Activated CD4-positive, alpha-beta T cell treated with anti-CD3 and anti-CD28 coated beads, Interleukin-2, amount 10 ng/mL, durations not matched to agents 24 days and 14 days (primary cell): ENCODE measurements at places on chromosomes 7 and 10. TPM values are rescaled to one million over a fixed set of nuclear protein-coding genes. Genes with fewer than 3 reads are reported as not detected.

DNA sequence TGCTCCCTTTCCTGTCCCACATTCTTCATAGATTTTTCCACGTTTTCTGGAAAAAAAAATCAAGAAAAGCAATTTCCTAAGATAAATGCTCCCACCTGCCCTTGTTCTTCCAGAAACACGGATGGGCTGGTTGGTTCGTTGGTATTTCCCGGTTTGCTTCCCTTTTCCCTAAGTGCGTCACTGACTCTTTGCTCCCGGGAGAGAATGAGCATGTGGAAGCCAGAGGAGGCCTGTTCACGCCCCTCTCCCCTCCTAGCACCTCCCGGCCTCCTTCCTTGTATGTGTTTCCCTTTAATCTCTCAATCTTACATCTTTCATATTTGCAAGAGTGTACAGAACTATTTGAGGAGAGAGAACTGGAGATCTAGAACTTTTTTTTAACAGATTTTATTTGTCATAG, 442.0 kb downstream of the GFRA1 start:
- DNase-seq, result no peak

DNA sequence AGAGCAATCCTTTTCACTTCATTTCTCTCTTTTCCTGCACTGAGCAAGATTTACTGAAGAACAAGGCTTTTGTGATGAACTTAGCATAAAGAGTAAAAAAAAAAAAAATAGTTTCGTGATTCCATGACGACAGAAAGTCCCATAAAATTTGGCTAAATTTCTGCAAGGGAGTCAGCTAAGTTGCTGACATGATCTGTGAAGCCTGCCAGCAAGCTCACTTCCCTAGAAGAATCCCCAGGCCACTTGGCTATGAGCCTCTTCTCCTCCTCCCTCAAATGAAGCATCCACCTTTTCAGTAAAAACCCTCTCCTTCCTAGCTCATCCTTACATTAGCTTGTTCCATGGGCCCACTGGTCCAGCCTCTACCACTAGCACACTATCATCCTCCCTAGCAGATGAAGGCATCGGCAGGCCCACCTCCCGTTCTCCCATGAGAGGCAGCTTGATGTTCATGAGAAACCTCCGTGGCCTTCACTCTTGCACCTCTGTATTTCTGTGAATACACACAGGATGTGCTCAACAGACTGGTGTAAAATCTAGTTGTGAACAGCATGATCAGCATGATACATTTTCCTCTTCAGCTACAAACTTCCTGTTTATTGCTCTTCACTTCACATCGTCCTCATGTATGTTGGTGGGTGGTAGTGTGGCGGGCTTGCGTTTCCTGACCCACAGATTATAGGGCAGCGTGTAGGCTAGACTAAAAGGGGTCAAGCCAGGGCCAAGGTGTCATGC, 30.9 kb downstream of the GIMAP8 start:
- peak; percentile 90 for DNase-seq

The CCDC136 gene
- 9.2 and 10.6 TPM in 2 replicates for total RNA-seq

- peak; percentile 79 for DNase-seq
Observed at GRCh38 chr10:110993024-110993693, 73.8 kb downstream of the SHOC2 start.

DNA sequence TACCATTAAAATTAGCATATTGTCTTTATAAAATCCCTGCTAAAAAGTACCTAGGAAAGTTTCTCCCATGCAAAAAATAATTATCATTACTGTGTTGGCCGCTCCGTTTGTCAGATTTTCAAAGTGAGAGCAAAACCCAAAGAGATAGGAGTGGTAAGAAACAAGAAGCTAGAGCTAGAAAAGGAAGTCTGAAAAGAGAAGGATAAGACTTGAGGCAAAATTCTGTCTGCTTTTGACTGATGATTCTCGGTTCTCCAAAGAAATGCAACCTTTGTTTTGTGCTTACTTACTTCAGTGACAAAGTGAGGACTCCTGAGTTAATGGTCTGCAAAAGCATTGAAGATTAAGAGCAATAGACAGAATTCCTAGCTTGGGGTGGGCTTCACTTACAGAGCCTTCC, 33.3 kb upstream of the CAPZA2 start:
- no peak for DNase-seq

DNA sequence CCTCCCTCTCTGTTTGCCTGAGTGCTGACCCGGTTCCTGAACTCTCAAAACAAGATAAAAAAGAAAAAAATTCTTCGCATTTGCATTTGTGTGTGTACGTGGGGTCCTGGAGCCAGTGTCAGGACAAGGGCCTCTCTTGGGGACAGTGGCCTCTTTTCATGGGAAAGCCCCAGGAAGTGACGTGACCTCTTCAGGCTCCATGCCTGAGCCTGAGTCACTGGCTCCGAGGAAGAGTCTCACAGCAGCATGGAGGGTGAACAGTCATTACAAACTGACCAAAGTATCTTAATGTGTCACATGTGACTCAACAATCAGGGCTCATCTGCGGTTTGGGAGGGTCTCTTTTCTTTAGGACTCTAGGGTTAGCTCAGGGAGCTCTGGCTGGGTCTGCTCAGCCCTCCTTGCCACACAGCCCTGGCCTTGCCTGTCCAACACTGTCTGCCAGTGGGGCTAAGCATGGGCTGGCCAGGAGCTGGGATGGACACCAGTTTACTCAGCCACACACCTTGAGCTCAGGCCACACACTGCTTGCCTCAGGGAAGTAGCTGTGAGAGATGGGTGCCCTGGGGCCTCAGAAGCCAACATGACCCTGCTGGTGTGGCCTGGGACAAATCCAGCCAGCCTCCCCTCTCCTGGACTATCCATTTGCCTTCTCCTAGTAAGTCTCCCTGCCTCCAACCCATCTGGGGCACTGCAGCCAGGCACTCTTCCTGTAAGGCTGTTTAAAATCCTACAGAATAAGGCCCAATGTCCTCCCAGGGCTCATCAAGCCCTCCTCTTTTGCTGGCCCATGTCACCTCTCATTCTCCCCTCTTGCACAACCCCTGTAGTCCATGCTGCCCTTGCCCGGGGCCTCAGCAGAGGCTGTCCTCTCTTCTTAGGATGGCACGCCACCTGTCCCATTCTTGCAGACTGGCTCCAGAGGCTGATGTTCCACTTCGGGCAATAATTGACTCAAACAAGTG, 10.5 kb downstream of the TMEM273 start:
- peak; percentile 88 for DNase-seq

- peak; percentile 3 for DNase-seq
Observed at GRCh38 chr7:33155811-33156210, 26.4 kb downstream of the BBS9 start.

DNA sequence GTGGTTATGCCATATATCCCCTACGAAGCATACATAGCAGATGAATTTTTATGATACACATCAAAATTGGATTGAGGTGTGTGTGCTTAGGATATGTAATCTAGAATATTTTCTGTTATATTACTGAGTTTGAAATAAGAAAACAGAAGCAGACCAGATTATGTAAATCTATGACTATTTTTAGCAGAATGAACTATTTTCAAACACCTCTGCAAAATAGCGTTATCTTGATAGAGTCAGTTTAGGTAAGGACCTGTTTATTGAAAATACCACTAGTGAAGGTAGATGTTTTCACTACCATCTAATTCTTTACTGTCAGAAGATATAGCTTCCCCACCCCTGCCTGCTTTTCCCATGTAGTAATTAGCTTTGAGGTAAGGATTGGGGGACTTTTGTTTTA, 9.1 kb downstream of the LANCL2 start:
- no peak for DNase-seq

The RNF32 gene
- total RNA-seq, result 2.3 and 2.4 TPM in 2 replicates

DNA sequence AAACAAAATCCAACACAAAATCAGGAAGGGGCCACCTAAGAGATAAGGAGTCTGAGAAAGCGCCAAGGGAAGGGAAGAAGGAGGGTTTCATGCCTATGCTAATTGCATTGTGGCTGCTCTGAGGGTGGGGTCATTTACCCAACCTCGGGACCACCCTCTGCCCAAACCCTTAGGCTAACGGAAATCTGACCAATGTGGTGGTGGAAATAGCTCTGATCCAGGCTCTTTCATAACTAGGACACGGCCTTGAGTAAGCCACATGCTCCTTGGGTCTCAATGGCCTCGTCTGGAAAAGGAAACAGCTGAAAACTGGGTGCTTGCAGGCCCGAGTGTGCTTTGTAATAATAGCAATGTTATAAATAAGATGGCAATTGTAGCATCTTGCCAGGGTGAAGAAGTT, 14.9 kb upstream of the SRGN start:
- DNase-seq, result no peak

The RAB19 gene
- 23.0 and 24.4 TPM in 2 replicates for total RNA-seq

The HSPA12A gene
- total RNA-seq, result 0.05 TPM in 1 of 2 replicates, not detected in the other

- peak; percentile 93 for DNase-seq
Observed at GRCh38 chr7:101856473-101857357, 39.3 kb downstream of the CUX1 start.

- no peak for DNase-seq
Observed at GRCh38 chr10:25758041-25758457, 176.0 kb upstream of the MYO3A start.

- DNase-seq, result no peak
Observed at GRCh38 chr10:117619223-117619622, 76.7 kb downstream of the EMX2 start.

DNA sequence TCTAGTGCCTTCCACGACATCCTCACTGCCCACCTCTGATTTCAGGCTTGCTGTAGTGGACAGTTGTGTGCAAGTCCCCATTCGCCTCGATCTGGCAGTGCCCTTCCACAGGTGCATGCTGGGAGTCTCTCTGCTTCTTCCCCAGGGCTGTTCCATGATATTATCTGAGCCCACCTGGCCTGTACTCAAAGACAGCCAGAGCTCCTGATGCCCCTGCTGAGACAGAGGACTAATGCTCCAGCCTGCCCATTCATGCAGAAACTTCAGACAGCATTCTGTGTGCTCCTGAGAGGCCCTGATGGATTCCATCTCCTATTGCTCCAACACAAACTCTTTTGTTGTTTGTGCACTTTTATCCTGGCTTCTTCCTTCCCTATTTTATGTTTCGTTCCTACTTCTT, 164.8 kb upstream of the PRSS58 start:
- no peak for DNase-seq

GRCh38 chr10:130859427-130859826, 452.1 kb downstream of the TCERG1L start:
- no peak for DNase-seq

GRCh38 chr7:119397156-119397555, 875.8 kb upstream of the KCND2 start:
- DNase-seq, result no peak

DNA sequence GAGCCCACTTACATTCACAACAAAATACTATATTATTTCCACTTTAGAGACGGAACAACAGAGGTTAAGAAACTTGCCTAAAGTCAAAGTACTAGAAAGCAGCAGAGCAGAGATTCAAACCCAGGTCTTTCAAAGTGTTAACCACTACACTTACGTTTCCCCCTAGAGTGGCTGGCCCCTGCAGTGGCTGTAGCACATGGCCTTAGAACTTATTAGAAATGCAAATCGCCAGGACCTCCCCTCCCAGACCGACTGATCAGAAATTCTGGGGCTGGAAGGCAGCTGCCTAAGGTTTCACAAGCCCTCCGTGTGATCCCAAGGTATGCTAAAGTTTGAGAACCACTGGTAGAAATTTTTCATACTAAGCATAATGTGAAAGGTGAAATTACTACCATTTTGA, 8.1 kb downstream of the MPP7 start:
- no peak for DNase-seq

The ADCYAP1R1 gene
- not detected in 2 replicates for total RNA-seq

- DNase-seq, result no peak
Observed at GRCh38 chr7:120475994-120476393, 203.0 kb downstream of the KCND2 start.

DNA sequence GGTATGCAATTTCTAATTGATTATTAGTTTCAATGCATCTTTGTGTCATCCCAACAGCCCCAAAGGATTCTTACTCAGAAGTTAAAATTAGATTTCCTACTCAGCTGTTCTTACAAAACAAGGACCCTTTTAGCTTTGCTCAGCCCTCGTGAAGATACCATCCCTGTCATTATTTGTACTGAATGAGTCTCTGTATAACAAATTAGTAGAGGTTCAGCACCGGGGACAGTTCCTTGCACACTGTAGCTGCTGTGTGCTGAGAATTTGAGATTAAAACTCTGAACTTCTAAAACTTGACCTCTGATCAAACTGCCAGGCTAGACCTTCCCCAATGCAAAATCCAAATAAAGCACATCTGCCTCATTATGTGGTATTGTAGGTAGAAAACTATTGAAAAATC, 299.1 kb downstream of the LHFPL3 start:
- DNase-seq, result peak; percentile 67

The GPER1 gene
- 0.09 TPM in 1 of 2 replicates, not detected in the other for total RNA-seq
